Right ventricle myocardium superior (tissue), 1 donor: ENCODE measurements at places on chromosomes 4 and X. TPM values are rescaled to one million over a fixed set of nuclear protein-coding genes. Genes with fewer than 3 reads are reported as not detected.
A peak's percentile ranks its signal among the peaks of the same experiment; 100 is the strongest.

MAGEA12 gene
- not detected for total RNA-seq

DNA sequence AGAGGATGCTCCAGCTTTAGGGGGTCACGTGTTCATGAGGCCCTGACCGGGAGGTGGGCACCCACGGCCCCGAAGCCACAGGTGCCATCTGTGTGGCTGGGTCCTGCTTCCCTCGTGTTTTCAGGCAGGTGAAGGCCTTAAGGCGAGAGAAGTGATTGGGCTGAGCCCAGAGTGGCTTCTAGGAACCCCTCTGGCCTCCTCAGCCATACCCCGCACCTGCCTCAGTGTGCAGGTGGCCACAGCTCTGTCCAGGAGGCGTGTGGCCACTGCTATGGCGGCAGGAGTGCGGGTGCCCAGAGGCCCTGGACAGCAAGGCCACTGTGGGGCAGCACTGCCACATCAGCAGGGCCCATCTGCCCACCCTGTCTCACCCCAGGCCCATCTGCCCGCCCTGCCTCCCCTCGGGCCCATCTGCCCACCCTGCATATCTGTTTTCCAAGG, 25.0 kb downstream of the NKX1-1 start:
- peak; percentile 22 for DNase-seq

DNA sequence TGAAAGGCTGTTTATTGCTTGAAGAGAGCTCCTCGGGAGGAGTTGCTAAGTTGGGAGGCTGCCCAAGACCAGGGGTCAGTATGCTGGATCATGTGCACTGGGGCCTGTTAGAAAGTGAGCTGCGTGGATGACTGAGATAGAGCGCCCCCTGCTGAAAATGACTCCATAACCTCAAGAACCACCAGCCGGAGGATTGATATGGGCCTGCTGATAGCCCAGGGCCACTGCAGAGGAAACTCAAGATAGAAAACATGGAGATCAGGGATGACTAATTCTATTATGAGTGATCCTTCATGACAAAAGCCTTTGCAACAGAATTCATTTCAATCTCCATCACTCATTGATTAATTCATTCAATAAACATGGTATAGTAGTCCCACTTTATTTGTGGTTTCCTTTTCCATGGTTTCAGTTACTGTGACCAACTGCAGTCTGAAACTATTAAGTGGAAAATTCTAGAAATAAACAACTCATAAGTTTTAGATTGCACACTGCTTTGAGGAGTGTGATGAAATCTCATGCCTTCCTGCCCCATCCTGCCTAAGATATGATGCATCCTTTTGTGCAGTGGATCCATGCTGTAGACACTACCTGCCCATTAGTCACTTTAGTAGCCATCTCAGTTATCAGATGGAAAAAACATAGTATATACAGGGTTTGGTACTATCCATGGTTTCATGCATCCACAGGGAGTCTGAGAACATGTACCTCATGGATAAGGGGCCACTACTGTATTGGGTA, 126.7 kb upstream of the MBNL3 start:
- DNase-seq = no peak

DTHD1 gene
- total RNA-seq = not detected

DNA sequence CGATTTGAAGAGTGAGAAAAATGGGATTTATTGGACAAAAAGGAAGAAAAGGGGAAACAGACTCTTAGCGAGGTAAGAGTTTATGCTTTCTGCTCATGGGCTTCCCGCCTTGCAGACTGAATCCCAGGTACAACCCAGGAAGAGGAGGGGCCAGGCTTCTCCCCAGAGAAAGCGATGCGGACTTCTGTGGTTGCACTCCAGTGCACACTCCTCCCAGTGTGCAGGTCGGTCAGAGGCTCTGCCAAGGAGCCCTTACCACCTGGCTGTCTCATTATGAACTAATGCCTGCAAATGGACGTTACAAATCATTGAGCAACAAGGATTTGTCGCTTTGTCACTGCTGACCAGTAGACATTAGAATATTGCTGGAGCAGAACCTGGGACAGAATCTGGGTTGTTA, 39.9 kb upstream of the GLRA2 start:
- DNase-seq = no peak

NXT2 gene
- 1.5 TPM for total RNA-seq

ADAMTS3 gene
- 0.27 TPM for total RNA-seq

- DNase-seq = no peak
These were observed 704.9 kb upstream of the PABPC4L start for GRCh38 chr4:134906404-134907023.

DNA sequence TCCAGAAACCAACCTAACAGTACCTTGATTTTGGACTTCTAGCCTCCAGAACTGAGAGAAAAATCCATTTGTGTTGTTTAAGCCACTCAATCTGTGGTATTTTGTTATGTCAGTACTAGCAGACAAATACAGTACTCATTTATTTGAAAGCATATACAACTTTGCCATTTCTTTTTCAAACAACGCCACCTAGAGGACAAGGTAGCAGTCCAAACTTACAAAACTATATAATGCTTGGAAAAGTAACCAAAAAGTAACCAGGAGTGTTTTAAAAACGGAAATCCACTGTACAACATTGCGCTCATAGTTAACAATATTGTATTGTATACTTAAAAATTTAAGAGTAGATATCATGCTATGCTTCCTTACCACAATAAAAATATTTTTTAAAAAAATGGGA, 37.0 kb upstream of the FGF13 start:
- no peak for DNase-seq

RPA4 gene
- total RNA-seq = not detected

DNA sequence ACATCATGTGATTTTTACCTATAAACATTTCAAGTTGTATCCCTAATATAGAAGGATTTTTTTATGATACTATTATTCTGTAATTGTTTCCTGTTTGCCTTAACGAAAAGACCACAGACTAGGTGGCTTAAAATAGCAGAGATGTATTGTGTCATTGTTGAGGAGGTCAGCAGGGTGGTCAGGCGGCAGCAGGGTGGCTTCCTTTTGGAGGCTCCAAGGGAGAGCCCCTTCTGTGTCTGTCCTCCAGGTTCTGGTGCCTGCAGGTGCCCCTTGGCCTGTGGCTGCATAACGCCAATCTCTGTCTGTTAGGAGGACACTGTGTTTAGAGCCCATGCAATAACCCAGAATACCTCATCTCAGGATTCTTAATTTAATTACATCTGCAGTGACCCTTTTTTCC, 118.1 kb downstream of the TBL1X start:
- no peak for DNase-seq

- peak; percentile 68 for DNase-seq
These were observed 377.0 kb downstream of the PDGFC start for GRCh38 chr4:156594624-156595023.

DNA sequence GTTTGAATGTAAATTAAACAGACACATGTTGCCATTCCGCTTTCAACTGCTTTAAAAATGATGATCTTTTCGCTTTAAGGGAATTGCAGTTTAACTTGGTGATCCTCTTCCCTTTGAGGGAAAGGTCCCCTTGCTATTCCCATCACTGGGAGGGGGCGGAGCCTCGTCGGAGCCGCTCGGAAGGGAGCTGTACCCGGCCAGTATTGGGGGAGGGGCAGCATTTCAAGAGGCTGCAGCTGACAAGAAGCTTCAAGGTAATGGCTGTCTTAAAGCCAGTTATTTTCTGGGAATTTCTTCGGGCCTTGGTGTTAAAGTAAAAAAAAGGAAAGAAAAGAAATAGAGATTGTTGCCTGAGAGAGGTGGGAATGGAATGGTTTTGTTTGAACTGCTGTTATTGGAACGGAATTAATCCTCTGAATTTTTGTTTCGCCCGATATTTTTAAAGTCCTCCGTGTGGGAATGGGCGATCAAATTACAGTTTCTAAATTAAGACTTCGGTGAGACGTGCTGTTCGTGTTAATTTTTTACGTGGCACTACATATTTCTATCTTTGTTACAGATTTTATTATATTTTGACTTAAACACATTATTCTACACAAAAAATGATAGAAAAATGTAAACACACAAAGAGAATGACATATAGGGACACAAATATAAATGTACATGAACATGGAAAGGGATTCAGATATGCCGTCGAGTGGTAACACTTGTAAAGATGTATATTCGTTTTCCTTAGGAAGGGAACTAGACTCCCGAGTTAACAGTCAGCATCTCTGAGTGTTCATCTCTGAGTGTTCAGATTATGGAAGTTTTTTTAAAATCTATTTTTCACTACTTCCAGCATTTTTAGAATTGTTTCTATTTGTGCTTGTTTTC, 9.2 kb downstream of the PWWP3B start:
- DNase-seq = peak; percentile 71

DNA sequence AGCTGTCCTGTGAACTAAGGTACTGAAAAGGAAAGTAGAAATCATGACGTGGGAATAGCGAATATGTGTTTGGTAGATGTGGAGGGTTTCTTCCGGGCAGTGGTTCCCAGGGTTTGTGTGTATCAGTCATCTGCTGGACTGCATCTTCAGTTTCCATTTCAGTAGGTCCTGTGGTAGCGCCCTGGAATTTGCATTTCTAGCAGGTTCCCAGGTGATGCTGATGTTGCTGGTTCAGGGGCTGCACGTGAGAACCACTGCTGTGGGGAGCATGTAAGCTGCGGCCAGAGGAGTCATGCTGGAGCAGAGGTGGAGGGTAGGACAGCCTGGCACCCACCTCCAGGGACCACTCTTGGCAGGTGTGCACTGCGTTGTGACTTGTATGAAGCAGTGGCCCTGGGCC, 47.1 kb downstream of the ARHGAP10 start:
- no peak for DNase-seq

- DNase-seq = peak; percentile 45
These were observed 82.6 kb downstream of the GK start for GRCh38 chrX:30735839-30736238.

ZDHHC9 gene
- total RNA-seq = 17.3 TPM

DNA sequence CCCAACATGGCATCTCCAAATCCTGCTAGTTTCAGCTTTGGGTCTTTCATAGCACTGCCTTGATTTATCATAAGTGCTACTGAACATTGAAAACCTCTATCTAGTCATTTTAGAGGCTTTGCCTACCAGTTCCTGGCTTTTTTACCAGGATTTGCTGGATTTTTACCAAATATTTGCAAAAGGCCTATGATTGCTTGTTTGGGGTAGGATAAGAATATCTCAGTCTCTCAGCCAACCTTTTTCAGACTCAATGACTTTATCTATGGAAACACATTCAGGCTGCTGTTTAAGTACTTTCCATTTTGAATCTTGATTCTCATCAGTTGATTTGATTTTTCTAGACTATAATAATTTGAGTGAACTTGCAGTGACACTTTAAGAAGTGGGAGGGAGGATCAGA, 80.1 kb downstream of the NPFFR2 start:
- DNase-seq = no peak

CXCL1 gene
- 0.81 TPM for total RNA-seq
